ENCODE measurements at places on chromosomes 12 and 14.
A peak's percentile ranks its signal among the peaks of the same experiment; 100 is the strongest.

DNA sequence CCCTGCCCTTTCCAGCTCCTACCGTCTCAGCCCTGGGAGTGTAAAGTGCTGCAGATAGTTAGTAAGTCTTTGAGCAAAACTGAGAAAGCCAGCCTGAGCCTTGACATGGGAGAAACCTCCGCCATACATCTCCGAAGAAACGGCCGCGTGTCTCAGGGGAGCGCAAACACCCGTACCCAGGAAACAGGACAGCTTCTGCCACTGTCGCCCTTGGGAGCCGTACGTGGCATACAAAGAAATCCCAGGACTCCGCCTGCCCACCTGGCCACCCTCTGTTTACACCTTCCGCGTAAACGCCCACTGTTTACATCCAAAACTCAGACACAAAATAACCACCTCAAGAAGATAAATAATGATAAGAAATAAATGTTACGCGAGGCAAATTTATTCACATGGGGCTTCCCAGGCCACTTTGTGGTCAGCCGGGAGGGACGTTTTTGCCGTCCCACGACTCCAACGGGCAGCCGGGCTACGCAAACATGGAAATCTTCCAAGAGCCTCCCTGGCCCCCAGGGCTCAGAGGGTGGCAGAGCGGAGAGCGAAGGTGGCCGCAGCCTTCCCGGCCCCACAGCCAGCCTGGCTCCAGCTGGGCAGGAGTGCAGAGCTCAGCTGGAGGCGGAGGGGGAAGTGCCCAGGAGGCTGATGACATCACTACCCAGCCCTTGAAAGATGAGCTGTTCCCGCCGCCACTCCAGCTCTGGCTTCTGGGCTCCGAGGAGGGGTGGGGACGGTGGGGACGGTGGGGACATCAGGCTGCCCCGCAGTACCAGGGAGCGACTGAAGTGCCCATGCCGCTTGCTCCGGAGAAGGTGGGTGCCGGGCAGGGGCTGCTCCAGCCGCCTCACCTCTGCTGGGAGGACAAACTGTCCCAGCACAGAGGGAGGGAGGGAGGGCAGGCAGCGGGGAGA, at the start of gene BDKRB2:
Gene BDKRB2, plus strand, starts transcription at position 689 of the 908 bp plus-strand sequence. CDS start 32,269 bp downstream, outside the sequence.
- no peak for DNase-seq

GRCh38 chr14:64364907-64365306, 23.2 kb upstream of the MTHFD1 start:
- DNase-seq = no peak

DNA sequence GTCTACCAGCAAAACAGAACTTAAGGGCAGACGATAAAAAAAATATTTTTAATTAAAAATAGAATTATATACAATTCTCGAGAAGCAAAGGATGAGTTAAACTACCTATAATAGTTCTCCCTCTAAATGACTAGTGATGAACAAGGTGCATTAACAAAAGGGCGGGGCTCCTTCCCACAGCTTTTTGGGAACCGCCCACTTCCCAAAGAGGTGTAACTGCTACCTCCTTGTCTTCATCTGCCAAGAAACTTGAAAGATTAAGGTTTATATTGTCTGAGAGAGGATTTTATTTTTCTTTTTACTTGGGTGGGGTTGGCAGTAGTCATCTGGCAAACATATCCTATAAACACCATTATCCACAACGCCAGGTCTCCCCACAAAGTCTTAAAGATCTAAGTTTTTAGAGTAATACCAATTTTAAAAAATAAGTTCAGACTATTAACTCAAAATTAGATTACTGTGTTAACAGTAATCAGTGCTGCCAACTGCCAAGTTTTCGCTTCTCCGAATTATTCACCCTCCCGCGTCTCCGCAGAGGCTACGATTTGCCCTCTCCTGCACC, 938 bp downstream of the RALGAPA1 start:
- no peak for DNase-seq

DNA sequence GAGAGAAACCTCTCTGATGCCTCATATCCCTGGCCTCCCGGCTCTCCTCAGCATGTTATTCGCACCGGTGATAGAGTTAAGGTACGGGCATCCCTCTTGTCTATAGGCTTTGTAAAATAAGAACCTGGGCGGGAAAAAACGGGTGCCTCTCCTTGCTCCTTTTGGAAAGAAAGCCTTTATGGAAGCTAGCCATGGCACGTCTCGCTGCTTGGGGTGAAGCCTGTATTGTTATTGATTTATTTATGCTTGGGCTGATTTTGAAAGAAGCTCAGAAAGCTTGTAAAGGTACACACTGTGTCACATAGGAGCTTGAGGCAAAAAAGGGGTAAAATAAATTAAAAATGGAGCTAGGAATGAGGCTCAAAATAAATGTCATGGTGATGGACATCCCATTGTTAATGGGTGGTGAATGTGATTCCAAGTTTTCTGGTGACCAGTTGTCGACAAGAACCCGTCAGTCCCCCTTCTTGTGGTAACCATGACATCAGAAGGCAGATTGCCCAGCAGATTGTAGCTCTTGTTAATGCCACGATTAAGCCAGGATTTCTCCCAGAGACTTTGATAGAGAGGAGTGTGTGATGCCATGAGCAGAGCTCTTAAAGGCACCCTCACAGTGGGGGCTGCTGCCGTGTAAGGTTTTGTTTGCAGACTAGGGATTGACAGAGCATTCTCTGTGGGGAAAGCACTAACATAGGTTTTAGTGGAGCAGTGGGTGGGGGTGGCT, 50.4 kb upstream of the ASPG start:
- no peak for DNase-seq

DNA sequence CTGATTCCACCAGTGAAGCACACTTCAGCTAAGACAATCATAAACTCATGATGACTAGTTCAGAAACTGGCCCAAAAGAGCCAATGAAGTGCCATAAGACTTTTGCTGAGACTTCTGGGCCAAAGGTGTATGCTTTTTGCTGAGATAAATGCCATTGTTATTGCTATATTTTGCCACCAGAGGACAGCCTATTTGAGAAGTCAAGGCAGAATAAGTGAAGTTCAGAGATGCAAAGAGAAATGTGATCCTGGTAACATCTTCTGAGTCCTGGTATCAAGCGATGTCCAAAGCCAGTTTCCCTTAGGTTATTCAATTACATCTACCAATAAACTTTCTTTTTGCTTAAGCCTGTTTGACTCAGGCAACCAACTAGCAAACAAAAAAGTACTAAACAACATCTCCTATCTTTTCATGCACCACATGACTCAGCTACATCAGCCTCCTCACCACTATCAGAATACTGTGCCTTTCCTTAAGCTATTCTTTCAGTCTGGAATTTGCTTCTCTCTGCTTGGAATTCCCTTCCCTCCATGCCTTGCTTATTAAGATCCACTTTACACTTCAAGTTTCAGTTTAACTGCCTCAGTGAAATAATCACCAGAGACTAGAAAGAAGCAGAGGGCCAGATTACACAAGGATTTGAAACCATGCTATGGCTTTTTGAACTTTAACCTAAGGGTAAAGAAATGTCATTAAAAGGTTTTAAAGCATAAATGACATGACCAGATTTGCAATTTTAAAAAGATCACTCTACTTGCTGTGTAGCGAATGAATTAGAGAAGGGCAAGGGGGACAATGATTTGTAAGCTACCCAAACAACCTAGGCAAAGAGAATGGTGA, 14.0 kb downstream of the CRY1 start:
- no peak for DNase-seq

GRCh38 chr12:82040987-82041743, 282.0 kb upstream of the PPFIA2 start:
- no peak for DNase-seq

DNA sequence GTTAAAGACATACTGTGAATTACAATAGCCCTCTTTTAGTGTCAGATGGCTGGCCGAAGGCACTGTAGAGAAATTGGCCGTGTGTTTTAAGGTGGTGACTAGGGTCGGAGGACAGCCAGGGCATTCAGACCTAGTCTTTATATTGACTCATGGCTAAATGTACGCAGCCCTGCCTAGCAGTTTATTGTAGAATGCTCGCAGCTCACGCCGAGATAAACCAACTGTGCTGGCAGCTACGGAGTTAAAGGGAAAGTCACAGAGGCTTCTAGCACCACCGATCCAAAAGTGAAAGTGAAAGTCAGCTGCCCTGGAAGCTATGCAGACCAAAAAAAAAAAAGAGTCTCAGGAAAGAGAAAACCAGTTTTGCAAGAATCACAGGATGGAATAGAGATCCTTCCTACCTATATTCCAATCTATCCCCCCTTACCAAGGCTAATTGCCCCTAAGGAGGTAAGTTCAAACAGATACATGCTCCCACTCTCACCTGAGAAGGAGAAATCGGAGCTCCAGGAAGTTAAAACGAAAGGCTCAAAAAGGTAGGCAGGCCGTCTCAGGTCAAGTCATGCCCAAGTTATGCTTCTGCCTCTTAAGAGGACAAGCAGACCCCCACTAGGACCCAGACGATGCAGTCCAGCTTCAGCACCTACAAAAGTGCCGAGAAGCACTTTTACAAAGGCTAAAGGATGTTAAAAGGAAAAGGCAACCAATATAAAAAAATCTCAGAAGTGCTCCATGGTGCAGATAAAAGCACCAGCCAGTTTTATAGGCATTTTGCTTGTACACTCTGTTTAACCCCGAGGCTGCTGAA, 24.8 kb downstream of the KLRK1 start:
- peak; percentile 86 for DNase-seq

GRCh38 chr12:1117970-1118563, 127.0 kb downstream of the ERC1 start:
- DNase-seq = peak; percentile 74

DNA sequence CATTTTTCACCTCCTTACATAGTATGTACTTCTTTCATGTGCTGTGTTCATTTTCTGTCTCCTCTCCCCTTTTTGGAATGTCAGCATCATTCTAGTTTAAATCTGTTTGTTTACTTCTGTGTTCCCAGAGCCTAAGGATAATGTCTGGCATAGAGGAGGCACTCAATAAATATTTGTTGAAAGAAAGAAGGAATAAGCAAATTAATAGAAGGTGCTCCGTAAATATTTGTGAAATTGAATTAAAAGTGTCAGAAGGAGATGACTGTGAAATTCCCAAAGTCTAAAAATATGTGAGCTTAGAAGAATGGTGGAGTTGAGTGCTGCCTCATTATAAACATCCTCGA, 3.3 kb upstream of the CDKN1B start:
- DNase-seq = no peak

GRCh38 chr12:24709216-24709615, 239.7 kb downstream of the BCAT1 start:
- DNase-seq = no peak

GRCh38 chr12:128323145-128323920, 56.4 kb downstream of the TMEM132C start:
- no peak for DNase-seq

- DNase-seq = no peak
Measured at GRCh38 chr14:79544698-79545070, 666.6 kb downstream of the DIO2 start.

DNA sequence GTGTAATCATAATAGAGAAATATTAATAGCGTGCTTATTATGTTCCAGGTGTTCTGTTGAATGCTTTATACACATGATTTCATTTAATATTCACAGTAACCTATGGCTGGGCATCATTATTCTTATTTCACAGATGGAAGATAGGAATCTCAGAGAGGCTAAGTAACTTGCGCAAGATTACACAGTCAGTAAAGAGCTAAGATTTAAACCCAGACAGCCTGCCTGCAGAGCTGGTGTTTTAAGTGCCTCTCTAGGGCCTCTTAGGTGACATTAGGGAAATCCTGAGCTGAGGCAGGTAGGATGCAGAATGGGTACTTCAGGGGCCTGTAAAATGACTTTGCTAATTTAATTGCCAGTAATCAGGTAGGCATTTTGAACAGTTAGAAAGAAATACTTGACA, 18.5 kb upstream of the BHLHE41 start:
- no peak for DNase-seq

- no peak for DNase-seq
Measured at GRCh38 chr12:112645586-112645985, 146.0 kb upstream of the RPH3A start.

- no peak for DNase-seq
Measured at GRCh38 chr12:53977596-53978445, 3.1 kb upstream of the HOTAIR start.

DNA sequence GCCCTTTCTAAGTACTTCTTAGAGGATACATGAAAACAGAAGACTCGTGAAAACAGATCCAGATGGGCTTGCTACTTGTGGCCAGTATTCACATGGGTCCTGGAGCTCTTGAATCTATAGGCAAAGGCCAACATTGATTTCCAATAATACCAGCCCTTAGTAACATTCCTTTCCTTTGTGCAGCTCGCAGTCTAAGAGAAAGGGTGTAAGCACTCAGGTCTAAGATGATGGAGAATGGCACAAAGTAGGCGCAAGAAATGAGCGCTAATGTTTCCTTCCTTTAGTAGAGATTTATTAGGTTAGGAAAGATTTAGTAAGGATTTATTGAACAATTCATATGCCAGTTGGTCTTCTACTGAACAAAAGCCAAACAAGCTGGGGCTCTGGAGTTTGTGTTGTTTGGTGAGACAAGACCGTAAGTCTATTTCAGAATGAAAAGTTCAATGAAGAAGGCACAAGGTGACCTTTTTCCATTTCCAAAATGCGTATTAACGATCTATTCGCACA, 525 bp downstream of the RNU6-8 start:
- DNase-seq = no peak

DNA sequence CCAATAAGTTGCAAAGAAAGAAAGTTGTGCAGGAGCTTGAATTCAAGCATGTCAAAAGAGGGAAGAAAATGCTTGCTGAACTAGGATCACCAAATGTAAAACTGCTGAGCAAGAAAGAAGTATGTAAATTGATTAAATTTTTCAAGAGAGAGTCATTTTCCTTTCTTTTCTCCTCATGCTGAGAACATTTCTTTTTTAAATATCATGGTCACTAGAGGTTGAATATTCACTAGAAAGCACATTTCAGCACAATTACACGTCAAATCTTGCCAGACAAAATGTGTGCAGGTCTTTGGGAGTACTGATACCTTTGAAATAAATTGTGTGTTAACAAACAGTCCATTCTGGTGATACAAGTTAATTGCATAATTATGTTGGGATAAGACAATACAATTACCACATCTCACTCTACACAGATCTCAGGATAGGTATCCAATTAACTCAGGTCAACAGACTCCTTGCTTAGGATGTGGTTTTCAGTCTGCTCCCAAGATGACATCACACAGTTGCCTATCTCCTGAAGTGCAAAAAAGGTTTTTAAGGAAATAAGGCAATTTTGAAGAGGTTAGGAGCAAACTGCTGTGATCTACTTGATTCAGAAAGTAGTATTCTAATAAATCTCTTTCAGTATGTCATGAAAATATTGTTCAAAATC, 862.2 kb downstream of the RPS29 start:
- DNase-seq = no peak

GRCh38 chr12:9961106-9961505, 10.1 kb upstream of the CLEC12A start:
- DNase-seq = no peak

DNA sequence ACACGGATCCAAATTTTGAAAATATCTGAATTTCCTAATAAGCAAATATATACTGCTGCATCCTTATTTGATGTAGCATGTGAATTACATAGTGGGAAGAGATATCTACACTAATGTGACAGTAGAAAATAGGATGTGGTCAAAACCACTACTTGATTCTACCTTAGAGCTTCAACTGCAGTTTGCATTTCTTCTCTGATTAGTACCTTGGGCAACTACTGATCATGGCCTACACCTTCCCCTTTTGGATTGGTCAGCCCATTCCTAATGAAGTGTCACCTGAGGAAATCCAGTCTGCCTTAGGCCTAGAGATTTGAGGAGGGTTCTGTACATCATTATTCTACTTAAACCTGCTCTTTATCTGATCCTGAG, 10.7 kb downstream of the LLPH start:
- no peak for DNase-seq

Data from CD8-positive, alpha-beta T cell (primary cell).